ENCODE measurements at places on chromosomes 5 and 9.

DNA sequence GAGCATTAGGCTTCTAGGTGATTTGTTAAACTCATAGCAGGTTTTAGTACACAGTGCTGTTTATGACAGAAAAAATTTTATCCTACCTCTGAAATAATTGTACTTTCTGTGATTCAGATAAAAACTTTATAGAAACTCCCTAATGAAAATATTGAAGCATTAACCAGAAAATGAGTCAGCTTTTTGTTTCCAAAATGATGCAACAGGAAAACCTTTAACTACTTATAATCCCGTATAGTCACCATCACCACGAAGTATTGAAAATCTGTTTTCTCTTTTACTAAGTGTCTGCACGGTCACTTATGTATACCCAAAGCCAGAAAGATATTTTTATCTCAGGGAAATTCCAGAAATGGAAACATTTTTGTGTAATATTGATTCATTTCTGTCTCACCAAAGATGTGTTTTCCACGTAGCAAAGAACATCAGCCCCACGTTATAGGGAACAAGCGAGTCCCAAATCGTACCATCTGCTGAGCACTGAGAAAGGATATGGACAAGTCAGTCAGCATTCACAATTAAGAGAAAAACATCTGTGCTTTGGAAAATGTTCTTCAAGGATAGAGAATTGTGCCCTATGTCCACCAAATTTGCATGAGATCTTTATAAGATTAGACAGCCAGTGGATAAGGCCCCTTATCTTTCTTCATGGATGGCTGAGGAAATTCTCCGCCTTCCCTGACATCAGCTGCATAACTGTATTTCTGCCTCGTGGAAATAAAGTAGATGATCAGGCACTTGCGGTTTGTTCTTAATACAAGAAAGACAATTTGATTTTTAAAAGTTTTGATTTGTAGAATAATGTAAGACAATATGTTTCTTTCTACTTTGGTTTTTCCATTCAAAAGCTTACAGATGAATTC, 41.9 kb downstream of the TNFAIP8 start:
- DNase-seq: no peak

GRCh38 chr5:132655821-132656773, 1.9 kb upstream of the IL13 start:
- DNase-seq: no peak

DNA sequence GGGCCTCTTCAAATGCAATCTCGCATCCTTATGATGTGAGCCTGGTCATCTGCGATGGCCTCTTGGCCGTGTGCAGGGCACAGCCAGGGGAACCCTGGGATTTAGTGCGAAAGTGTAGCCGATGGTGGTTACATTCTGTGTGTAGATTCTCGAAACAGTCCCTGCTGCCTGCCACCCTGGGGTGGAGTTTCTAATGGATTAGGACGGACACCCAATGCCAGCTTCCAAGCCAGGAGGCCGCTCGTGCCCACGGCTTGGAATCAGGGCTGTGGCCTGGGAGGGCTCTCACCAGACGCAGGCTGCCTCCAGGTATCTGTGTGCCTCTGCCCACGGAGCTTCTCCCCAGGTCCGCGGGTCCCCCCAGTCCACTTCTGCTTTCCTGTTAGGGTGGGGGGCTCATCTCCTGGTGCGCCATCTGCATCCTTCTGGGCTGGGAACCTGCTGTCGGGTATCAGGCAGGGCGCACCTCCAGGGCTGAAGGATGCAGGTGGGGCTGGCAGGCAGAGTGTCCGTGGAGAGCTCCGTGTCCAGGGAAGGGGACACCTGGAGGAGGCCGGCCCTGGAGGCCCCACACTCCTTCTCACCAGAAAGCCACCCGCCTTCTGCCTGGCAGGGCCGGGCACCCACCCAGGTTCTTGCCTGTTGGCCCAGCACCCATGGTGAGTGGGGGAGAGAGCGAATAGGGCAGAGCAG, 3.4 kb upstream of the SLC12A7 start:
- no peak for DNase-seq

DNA sequence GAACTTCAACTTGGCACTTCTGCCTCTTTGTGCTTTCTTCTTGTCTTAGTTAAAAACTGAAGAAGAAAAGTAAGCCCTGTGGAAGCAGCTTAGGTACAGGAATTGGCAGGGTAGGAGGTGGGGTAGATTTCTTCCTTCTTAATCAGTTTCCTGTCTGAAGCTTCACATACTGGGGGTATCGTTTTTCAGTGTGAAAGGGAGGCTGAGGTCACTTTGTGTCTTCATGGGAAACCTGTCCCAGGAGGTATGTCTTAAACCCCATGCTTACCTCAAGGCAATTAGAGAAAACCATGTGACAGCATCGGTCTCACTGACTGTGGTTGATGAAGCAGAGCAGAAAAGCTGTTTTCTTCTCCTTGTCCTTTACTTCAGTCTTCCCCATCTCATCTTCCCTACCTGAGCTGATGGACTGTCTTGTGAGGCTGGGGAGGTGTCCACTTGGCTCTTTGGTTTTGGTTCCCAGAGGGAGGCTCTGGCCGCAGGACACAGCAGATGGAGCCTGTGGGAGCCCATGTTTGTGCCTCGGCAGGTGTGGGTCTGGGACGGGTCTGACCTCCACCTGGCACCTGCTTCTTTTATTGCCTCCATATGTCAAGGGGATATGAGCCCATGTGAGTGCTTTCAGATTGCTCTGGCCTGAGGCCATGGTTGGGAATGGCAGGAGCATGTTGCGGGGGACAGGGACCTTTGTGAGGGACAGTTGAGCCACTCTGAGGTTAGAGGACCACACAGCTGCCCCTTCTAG, 47.0 kb downstream of the SH3GL2 start:
- no peak for DNase-seq

DNA sequence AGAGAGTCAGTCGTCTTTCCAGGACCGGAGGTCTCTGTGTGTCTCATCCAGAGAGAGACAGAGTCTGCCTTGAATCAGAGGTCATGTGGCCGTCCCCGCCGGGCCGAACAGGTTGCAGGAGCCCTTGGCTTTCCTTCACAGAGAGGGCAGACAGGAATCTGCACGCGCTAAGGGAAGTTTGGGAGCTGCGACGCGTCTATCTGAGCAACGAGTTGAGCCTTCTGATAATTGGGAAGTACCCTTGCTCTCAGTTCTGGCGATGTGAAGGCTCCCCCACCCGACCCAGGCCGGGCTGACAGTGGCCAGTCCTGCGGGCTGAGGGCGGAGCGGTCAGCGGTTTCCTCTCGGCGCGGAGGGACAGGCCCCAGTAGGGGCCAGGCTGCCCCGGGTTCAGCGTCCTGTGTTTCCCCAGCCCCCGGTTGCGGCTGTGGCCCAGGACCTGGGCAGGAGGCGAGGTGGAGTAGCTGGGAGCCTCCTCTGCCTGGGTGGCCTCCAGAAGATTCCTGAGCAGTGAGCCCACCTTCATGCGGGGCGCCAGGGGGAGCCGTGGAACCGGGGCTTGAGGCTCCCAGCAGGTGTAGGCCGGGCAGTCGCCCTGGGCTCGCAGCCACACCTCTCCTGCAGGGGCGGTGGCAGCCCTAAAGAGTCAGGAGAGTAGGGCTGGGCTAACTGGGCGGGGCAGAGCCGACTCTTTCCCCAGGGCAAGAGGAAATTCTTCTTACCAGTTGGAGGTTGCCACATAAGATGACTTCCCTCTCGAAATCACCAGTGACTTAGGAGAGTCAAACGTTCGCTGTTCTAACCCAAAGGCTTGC, 13.9 kb downstream of the NR2F1 start:
- no peak for DNase-seq

- DNase-seq: peak; percentile 25
These were observed 42.8 kb downstream of the NFIB start for GRCh38 chr9:14271093-14271673.

GRCh38 chr5:149735066-149735465, 5.0 kb downstream of the PPARGC1B start:
- peak; percentile 14 for DNase-seq

- no peak for DNase-seq
These were observed 44.1 kb downstream of the SPARC start for GRCh38 chr5:151642472-151643140.

- no peak for DNase-seq
These were observed 7.4 kb downstream of the FIBCD1 start for GRCh38 chr9:130931508-130932254.

GRCh38 chr9:74771672-74772071, 116.0 kb downstream of the TRPM6 start:
- DNase-seq: no peak

DNA sequence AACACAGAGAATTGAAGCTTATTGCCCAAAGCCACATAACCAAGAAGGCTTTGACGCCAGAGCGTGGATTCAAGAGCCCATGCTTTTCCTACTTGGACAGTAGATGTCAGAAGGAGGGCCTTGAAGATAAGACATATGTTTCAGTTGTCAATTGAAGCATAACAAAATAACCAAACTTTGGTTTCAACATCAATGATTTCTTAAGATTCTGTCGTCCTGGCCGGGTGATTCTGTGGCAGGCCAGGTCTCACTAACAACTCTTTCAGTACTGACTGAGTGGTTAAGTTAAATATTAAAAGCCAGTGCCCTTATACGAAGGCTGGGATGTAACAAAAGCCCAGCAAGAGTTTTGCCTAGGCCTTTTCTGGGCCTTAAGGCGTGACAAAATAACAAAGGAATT, 94.0 kb downstream of the RCL1 start:
- no peak for DNase-seq

- no peak for DNase-seq
These were observed 608.3 kb upstream of the NUDT12 start for GRCh38 chr5:104170926-104171325.

- no peak for DNase-seq
These were observed 602.6 kb upstream of the DMAC1 start for GRCh38 chr9:8401961-8402705.

DNA sequence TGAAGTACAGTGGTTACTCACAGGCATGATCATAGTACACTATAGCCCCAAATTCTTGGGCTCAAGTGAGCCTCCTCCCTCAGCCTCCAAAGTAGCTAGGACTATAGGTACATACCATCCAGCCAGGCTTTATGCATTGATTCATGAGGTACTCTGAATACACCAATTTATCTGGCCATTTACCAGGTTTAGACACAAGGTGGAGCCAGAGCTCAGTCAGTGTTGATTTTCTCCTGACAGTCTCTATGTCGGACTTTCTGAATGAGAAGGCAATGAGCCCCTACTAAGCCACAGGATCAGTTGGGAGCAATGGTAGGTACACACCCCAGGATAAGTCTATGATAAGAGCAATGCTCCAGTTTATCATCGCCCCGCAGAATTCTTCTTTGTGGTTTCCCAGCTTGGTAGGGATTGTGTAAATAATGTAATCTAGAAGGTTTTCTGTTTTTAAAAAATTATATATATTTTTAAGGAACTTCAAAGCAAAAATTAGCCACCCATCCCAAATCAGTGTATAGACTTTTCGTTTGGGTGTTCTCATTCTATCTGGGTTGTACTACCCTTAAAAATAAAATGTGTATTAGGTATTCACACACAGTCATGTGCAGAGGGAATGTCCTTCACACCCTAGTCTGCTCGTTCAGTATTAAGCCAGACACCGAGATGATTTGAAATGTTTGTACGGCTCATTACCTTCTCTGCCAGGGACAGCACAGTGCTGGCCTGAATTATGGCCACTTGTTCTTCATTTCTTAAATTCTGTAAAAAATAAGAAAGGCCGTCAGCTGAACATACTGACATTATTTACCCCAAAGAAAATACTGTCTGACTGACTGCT, 118.4 kb upstream of the DPYSL3 start:
- DNase-seq: peak; percentile 32

DNA sequence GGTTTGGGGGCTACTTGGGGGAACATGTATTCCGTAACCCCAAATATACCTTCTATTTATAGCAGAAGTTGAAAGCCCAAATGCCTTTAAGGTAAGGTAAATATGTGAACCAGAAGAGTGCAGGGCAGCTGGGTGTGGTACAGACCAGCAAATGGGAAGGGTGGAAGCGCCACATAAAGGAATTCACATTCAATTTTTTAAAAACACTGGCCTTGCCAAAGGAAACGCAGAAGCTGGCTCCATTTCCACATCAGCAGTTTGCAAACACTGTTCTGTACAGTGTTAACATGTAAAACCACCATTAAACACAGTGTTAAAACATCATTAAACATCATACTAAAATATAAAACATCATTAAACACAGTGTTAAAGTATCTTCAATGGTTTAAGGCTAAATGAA, 3.5 kb upstream of the BHMT start:
- no peak for DNase-seq

GRCh38 chr5:157348049-157348400, 82.1 kb downstream of the CYFIP2 start:
- DNase-seq: no peak

DNA sequence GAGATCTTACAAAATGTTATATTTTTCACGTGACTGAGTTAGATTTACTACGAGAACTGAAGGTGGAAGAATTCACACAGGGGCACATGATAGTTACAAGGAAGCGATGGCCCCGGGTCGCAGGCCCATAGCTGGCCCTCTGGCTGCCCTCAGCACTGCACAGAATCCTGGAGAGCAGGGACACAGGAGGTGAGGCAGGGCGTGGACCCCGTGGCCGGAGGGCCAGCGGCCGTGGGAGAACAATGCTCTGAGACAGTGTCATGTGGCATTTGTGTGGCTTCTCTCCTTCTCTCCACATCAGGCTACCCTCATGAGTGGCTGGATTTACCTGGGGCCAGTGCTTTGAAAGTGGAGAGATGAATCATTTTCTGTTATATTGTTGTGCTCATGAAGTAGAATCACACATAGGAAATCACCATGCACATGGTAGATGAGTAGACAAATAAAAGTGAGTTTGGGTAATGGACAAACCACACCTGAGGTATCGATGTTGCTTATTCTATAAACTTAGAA, 89.5 kb downstream of the ICE1 start:
- no peak for DNase-seq

DNA sequence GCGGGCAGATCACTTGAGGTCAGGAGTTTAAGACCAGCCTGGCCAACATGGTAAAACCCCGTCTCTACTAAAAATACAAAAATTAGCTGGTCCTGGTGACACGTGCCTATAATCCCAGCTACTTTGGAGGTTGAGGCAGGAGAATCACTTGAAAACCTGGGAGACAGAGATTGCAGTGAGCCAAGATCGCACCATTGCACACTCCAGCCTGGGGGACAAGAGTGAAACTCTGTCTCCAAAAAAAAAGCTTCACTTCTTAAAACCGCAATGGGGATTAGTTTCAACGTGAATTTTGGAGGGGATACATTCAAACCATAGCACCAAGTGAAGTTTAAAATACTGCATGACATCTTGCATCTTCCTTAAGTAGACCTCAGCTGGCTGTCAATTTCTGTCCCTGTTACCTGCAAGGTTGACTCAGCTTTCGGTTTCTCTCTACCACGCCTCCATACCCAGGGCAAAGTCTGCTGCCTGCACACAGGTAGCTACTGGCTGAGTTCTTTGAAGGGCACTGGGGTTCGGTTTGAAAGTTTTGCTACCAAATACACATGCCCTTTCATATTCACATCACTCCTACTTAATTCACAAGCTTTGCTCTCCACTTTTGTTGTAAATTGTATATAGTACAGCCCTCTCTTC, 69.3 kb downstream of the KIAA1958 start:
- no peak for DNase-seq

DNA sequence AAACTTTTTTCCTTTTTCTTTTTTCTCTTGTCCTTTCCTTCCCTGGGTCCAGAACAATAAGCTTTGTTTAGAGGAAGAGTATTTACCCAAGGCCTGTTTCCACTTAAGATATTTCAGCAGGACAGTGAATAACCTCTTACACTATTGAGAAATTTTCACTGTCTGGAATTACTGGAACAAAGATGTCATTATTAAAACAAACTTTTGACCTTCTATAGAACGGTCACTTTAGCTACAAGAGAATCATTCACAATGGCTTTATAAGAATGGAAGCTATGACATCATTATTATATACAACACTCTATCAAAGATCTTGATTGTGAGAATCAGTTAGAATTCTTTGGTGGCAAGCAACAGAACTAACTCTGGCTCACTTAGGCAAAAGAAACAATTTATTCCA, 22.0 kb upstream of the ARHGAP26 start:
- DNase-seq: no peak

- no peak for DNase-seq
These were observed 118.7 kb downstream of the NDUFS4 start for GRCh38 chr5:53678981-53679660.
